ENCODE measurements at places on chromosomes 7 and 10.

DNA sequence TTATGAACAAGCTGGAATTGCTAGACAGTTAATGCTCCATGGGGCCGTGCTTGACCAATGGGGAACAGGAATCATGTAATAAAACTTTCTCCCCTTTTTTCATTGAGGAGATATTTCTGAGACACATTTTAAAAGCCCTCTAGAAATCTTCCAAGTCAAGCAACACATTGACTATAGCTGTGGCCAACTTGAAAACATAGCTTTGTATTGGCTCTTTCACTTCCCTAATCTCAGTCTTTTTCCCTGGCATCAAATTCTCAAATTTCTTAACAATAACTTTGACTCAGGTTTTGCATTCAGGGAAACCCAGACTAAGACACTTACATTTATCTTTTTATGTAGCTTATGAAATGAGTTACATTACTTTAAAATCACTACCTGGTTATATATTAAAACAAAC, 947.1 kb upstream of the MBL2 start:
- no peak for DNase-seq

DNA sequence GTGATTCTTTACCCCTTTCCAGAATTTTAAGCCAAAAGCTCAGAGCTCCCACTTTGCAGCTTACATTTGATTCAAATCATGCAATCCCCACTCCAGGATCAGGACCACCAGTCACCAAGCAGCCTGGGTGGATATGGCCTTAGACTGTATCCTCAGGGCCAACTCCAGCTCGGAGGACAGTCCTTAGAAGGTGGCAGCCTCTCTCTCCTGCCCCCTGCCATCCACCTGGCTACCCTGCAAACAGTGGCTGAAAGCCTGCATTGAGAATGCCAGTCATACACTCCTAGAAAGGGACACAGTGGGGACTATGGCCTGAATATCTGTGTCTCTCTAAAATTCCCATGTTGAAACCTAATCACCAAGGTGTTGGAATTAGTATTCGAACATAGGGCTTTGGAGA, 50.0 kb upstream of the KCNMA1 start:
- DNase-seq, result no peak

GRCh38 chr7:135748770-135749169, at the start of gene FAM180A:
Gene FAM180A (minus strand): TSS chr7:135748813. CDS start chr7:135748580, 233 bp downstream.
- DNase-seq, result no peak

GRCh38 chr7:108026116-108026515, 23.2 kb upstream of the LAMB1 start:
- DNase-seq, result no peak

DNA sequence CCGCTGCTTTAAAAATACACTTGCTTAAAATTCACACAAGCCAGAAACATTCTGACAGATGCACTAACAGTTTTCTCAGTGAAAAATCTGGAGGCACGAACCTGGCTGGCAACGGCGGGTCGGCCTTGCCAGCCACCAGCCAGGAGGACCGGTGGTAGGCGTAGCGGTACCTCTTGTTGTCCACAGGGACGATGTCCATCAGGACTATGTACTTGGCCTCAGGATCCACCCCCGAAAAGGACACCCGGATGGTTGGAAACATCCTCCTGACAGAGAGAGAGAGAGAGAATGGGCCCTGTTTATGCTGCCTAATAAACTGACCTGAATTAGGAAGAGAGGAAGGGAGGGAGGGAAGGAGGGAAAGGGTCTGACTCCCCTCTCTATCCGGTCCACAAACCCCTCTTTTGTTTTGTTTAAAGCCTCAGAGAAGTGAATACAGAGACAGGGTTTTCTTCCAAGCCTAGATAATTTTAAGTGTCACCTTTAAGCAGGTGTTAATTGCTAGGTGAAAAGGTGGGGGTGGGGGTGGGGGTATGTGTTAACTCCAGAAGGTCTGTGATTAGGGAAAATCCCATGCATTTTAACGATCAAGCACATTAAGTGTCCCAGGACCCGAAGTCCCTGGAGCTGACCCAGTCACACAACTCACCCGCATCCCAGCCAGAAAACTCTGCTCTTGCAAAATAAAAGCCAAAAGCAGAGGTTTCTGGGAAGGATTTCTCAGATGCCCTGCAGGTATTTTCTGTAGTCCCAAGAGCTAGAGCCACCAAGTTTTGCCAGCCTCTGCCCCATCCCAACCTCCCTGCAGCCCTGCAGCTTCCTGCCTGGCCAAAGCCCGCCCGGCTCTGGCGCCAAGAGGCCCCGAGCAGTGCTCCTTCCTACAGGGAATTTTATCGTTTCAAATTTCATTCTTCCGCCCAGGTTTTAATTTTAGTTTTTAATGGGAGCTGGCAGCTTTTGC, 5.0 kb downstream of the TBX20 start:
- DNase-seq, result no peak

- peak; percentile 24 for DNase-seq
Measured at GRCh38 chr10:60032723-60033122, 126.4 kb upstream of the CCDC6 start.

DNA sequence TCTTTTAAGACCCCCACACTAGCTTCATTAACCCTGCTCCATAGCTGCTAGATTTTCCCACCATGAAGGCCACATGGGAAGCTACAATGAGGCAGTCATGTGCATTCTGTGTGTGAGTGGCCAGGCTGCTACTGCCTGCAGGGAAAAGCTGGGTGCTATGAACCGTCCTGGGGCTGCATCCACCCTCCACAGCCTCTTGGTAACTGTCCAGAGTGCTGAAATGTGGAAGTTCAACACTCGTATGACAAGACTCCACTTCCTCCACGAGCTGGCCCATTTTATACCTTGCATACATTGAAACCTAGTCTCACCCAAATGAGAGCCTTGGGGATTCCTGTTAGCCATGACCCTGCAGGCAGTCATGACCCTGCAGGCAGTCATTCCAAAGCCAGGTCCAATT, 59.4 kb downstream of the CUZD1 start:
- DNase-seq, result peak; percentile 6

DNA sequence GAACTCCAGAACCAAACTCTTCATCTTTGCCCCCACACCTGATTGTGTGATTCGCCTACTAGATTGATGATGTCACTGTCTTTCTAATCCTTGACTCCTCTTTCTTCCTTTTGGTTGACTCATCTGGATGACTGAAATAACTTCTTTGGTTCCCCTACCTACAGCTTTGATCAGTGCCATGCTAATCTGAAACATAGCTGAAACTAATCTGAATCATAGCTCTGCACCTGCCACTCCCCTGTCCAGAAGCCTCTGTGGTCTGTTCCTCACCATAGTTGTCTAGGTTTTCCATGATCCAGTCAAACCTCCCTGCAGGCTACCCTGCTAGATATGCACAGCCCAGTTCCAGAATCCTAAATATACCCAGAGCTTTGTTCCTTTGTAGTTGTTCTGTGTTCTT, 51.9 kb downstream of the ZNF365 start:
- no peak for DNase-seq

DNA sequence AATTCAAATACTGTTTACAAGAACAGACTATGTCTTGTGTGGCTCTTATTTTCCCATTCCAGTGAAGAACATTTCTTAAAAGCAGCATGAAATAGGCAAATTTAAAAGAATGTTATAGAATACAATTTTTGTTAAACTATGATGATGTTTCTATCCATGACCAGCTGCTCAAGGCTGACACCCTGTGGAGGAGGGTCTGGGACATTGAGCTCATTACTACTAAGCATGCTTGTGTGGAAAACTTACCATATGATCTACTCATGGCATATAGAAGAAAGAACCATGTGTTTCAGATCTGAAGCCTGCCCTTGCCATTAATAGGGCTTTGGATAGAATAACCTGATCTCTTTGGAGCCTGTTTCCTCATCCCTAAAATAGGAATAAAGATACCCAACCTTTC, 125.0 kb downstream of the FOXP2 start:
- peak; percentile 18 for DNase-seq

- no peak for DNase-seq
Measured at GRCh38 chr7:43021431-43021830, 89.3 kb downstream of the MRPL32 start.

- DNase-seq, result no peak
Measured at GRCh38 chr7:42745357-42746059, 166.4 kb downstream of the C7orf25 start.

DNA sequence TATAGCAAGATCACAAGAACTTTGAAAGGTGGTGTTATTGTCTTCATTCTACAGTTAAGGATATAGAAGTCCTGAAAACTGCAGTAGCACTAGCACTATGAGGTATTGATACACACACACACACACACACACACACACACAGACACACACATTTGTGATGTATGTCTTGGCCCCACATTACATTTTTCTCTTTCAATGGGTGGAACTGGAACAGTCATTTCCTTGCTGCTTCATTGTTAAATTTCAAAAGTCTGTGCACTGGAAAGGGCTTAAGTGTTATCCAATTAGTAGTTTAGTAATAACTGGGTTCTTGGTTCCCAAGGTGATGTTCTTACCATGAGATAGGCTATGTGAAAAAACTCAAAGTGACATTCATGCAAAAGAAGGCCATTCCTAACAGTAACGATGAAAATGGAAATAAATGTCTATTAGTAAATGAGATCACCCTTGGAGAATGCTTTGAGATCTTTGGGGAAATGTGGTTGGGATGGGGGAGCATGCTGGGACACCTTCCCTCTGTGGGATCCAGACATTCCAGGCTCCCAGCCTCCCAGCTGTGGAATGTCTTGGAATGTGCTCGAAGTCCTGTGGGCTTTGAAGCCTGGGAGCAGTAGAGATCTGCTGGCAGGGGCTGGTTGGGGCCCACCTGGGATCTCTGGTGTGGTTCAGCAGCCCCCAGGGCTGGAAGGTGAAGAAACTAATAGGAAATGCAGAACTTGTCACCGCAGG, 37.4 kb upstream of the CALD1 start:
- DNase-seq, result peak; percentile 91

GRCh38 chr10:27696466-27696865, 49.2 kb downstream of the MKX start:
- DNase-seq, result no peak

GRCh38 chr10:112797197-112797596, 152.8 kb upstream of the TCF7L2 start:
- no peak for DNase-seq

- DNase-seq, result no peak
Measured at GRCh38 chr7:155405399-155406318, 52.3 kb upstream of the EN2 start.

DNA sequence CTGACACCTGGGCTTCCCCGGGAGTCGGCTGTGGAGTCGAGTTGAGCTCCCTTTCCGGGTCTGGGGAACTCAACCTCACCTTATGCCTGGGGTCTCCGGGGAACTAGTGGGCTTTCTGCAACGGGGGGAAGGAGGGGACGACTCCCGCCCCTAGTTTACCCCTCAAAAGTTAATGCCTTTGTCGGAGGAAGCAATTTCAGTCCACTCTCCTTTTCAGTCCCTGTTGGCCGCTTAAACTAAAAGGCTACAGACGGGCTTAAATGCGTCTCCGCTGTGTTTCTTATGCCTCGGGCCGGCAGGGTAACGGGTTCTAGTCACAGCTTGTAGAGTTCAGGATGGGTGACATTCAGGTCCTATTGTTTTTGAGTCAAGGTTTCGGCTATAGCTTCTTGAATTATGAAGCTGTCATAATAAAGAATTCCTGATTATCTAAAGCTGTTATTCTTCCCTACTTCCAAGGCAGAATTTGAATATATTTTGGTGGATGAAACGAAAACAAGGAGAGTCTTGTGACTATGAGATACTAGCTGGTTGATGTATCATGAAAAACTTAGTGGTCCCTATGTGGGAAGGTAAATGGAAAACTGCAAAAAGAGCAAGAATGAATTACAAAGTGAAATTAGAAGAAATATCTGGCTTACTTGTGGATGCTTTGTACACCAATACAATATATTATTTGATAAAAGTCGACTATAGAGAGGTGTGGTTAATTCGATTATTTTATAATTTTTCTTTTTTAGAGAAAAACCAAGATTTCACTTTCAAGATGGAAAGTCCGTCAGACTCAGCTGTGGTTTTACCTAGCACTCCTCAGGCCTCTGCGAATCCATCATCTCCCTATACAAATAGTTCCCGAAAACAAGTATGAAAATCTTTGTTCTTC, 495 bp downstream of the SFR1 start:
- DNase-seq, result no peak

GRCh38 chr7:4109481-4110110, 572.5 kb upstream of the FOXK1 start:
- no peak for DNase-seq

- DNase-seq, result no peak
Measured at GRCh38 chr7:50647286-50647980, 82.2 kb upstream of the DDC start.

- no peak for DNase-seq
Measured at GRCh38 chr10:48882881-48883280, 56.8 kb downstream of the LRRC18 start.

- no peak for DNase-seq
Measured at GRCh38 chr10:102404361-102405107, 9.0 kb downstream of the NFKB2 start.

DNA sequence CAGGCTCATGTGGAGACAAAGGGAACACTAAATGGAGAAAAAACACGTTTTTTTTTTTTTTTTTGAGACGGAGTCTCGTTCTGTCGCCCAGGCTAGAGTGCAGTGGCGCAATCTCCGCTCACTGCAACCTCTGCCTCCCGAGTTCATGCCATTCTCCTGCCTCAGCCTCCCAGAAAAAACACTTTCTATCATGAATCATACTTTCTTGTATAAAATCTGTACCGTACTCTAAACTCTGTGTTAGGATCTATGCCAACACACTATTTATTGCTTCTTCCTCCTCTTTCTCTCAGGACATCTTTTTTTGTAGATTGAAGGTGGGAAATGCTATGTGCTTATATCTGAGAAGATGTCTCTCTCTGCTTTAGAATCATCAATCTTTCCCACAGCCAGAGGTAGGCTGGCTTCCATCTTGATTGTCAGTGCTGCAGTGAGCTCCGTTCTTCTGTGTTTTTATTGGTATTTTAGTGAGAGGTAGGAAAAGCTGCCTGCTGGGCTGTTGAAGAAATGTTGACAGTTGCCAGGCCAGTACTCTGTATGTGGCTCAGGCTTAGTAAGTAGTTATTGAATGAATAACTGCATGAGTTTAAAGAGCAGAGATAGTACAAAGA, 101.1 kb downstream of the GPR85 start:
- no peak for DNase-seq

DNA sequence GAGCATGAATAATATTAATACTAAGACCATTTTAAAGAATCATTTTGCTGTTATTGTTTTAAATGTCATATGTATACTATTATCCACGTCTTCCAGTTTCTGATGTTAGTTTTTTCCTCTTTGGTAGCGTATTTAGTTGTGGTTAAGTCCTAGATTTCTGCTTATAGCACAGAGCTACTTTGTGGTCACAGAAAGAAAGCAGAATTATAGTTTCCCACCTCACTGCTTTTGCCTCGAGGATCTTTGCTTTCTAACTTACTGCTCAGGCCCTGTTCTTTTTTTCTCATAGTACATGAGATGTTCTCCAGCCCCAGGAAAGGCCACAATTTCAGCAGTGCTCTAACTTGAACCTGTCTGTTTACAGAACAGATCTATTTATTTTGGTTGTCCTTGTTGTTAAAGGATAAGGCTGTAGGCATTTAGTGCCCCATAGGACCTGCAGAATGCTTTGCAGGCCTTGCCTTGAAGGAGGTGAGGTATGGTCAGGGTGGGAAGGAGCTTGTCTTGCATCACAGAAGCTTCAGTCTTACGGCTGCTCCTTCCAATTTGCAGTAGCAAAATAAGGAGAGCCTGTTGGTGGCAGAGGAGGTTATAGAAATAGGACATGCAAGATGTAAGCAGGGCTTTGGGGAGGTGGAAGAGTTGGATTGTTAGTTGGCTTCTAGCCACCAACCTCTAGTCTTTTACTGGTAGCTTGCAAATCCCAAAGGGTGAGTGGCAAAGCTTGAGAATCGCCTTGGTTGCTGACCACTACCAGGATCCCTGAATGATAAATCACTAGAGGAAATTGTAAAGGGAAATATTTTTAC, 129.1 kb downstream of the LRRC4 start:
- no peak for DNase-seq

GRCh38 chr10:95249467-95249866, 41.3 kb downstream of the PDLIM1 start:
- no peak for DNase-seq

- no peak for DNase-seq
Measured at GRCh38 chr7:129615018-129615417, 3.5 kb downstream of the NRF1 start.

Measured in astrocyte of the cerebellum (primary cell).